ENCODE measurements at places on chromosomes 5 and 9.
A peak's percentile ranks its signal among the peaks of the same experiment; 100 is the strongest.

DNA sequence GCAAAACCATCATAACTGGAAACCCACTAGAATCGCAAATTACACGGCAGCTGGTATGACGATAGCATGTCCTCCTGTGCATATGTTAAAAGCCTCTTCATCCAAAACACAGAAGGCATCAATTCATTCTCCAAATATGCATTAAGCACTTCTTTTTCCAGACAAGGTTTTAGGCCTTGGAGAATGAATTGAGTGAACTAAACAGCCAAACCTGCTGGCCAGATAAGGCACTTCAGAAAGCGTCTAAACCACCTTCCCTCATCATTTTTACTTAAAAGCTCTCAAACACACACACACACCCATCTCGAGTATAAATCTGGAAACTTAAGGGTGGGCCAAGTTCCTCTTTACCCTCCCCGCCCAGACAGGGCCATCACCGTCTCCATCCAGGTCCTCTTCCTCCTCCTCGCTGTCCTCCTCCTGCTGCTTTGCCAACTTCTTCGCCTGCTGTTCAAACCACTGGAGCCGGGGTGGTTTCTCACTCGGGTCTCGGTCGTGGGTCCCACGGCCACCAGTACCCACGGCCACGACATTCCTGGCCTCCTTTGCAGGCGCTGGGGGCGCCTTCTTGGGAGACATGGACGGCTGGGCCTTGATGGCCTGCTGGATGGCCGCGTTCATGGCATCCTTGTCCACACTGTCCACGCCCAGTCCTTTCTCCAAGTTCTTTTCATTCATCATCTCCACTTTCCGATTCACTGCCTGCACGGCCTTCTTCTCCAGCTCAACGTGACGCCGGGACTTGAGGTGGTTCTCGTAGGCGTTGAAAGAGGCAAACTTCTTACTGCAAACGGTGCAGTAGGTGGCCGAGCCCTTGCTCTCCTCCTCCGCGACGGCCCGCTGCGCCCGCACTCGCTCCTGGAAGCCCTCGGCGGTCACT, 696 bp downstream of the ZNF622 start:
- peak; percentile 42 for DNase-seq

GRCh38 chr9:70123695-70124094, 80.0 kb downstream of the MAMDC2 start:
- no peak for DNase-seq

DNA sequence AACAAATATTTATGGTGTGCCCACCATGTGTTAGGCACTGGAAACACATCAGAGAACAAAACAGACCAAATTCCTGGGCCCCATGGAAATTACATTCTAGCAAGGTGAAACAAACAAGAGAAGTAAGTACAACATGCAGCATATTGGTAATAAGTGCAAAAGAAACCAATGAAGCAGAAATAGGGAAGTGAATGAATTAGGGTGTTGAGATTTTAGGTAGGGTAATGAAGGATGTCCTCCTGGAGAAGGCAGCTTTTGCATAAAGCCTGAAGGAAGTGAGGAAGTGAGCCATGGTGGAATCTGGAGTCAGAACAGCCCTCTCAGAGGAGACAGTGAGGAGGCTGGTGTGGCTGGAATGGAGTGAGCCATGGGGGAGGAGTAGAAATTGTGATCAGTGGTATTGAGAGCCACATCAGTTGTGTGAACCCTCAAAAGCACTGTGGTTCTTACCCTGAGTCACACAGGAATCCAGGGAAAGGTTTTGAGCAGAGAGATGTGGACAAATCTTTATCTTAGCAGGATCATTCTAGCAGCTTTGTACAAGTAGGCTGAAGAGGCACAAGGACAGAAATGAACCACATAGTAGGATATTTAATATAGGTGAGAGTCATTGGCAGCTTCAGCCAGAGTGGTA, 52.7 kb upstream of the ARL15 start:
- no peak for DNase-seq

- no peak for DNase-seq
Measured at GRCh38 chr5:177018341-177018740, 4.2 kb upstream of the ZNF346 start.

- DNase-seq, result no peak
Measured at GRCh38 chr5:134122530-134122929, 8.0 kb downstream of the TCF7 start.

- DNase-seq, result no peak
Measured at GRCh38 chr9:129323376-129323998, 145.4 kb upstream of the IER5L start.

- DNase-seq, result no peak
Measured at GRCh38 chr5:153558957-153559356, 68.5 kb downstream of the GRIA1 start.

DNA sequence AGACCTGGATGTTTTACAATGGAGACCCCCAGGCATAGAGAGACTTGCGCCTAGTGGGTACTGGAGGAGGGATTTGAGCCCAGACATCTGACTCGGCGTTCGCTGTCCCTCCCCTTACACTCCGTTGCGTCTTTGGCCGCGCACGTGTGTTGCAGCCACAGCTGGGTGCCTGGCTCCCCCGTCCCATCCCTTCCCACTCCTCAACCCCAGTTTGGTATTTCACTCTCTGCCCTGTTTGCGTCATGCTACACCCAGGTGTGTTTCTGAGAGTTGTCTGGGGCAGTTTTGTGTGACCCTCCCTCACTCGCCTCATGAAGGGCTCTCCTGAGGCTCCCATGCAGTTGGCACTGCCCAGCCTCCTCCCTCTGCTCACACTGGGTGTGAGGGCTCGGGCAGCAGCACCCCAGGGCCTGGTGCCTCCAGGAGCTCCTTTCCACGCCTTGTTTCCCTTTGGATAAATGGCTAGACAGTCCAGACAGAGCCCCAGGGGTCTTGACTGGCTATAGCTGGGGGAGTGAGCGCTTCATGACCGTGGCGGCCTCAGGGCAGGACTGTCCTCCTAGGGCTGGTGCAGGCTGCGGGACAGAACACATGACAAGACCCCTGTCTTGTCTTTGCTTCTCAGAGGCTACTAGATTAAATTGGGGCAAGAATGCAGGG, 13.6 kb downstream of the TCF7 start:
- DNase-seq, result no peak

DNA sequence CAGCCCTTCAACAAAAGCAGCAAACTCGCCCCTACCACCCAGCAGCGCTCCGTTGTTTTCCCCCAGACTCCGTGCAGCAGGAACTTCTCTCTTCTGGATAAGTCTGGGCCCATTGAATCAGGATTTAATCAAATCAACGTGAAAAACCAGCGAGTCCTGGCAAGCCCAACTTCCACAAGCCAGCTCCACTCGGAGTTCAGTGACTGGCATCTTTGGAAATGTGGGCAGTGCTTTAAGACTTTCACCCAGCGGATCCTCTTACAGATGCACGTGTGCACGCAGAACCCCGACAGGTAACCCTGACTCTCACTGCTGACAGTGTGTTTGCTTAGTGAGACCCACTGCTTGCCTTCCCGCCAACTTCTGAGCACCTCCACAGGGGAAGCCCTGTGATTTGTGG, 81.8 kb downstream of the PRDM6 start:
- no peak for DNase-seq

DNA sequence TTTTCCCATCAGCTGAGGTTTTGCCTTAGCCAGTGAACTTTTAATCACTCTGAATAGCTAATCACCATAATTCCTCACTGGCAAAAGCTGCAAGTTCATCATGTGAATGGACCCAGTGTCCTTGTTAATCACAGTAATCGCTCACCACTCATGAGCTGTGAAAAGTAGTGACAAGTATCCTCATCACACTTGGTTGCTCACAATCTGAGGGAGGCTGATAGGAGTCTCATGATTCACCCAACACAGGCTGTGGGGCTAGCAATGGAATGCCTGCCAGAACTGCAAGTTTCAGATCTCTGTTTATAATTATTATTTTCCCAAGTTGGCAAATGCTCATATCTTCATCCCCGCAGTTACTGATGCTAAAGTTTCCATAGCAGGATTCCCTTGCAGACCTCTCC, 467.2 kb downstream of the KIF4B start:
- DNase-seq, result no peak

- DNase-seq, result no peak
Measured at GRCh38 chr9:92507496-92507895, 25.2 kb upstream of the ASPN start.

DNA sequence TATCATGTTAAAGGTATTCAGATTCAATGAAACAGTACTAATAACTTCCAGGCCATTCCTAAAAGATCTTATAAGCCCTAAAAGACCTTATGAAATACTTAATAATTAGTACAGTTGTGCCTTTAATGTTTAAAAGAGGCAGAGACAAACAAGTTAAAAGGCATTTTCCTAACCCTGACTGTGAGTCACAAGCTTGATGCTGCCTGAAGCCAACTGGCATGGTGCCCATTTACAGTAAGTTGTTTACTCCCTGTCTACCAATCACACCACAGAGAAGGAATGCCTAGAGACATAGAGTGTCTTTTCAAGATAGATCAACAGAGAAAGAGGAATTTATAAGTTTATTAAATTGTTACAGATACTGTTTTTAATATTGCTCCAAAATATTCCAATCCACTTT, 47.8 kb downstream of the NR3C1 start:
- no peak for DNase-seq

GRCh38 chr5:99763021-99763774, 772.0 kb upstream of the FAM174A start:
- DNase-seq, result peak; percentile 46

GRCh38 chr9:131051592-131052517, 42.9 kb downstream of the LAMC3 start:
- no peak for DNase-seq

- DNase-seq, result no peak
Measured at GRCh38 chr5:129356846-129357245, 103.3 kb upstream of the ADAMTS19 start.

DNA sequence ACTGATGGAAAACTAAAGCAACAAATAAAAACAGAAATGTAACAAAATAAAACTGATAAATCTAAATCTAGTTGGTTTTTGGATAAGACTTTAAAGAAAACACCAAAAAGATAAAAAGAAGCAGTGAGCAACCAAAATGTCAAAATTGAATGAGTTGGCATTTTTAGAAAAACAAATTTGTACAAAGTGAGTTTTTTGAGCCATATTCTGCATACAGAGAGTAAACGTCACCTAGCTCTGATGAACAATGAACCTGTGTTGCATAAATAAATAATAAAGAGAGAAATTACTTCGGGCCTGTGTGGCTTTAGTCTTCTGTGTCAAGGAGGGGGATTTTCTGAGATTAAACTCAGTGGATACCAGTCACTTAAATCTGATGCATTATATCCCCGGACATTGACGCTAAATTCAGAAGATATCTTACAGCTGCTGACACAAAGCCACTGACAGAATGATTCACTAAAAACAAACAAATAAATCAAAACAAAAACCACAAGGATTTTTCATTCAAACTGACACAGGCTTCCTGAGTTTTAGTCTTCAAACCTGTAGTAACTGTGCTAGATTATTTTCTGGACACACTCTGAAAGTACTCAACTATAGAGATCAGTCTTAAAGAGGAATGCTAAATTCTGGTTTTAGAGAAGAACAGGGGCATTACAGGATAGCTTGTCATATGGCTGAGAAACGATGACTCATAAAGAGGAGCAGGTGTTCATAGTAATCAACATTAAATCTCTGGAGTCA, 403.5 kb upstream of the ST8SIA4 start:
- DNase-seq, result no peak

DNA sequence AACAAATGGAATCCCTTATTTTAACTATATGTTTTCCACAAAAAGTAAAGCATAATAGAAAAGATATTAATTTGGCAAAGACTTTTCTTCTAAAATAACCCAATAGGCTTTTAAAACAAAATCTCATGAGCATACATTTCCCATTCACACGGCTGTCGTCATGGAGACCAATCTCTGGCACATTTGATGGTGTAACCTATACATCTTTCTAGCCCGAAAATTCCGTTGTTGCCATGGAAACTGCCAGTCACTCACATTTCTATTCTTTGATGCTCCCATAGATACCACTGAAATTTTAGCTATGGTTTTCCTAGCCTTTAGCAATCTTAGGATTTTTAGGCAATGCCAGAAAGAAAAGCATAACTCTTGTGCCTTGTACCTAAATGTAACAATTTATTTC, 262.9 kb upstream of the TRPM3 start:
- DNase-seq, result no peak

- no peak for DNase-seq
Measured at GRCh38 chr5:38938424-38938823, 92.6 kb downstream of the OSMR start.

- DNase-seq, result no peak
Measured at GRCh38 chr5:173234129-173234790, 746 bp downstream of the NKX2-5 start.

DNA sequence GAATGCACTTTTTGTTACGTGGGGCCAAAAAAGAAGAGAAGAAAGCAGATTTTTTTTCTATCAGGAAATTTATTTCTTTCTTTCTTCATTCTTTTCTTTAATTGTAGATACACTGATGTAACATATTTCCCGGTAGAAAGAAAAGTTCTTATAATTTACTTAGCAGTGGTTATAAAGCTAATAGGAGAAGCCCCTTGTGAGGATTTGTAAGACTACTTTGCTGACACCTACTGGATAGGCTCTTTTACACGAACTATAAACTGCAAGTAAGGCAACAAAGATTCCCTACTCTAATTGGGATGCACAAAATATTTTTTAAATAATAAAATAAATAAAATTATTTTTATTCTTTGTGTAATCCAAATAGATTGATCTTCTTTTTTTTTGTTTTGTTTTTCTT, 284.4 kb downstream of the DNAH5 start:
- DNase-seq, result no peak

- no peak for DNase-seq
Measured at GRCh38 chr5:150119421-150120061, 33.2 kb upstream of the CSF1R start.

DNA sequence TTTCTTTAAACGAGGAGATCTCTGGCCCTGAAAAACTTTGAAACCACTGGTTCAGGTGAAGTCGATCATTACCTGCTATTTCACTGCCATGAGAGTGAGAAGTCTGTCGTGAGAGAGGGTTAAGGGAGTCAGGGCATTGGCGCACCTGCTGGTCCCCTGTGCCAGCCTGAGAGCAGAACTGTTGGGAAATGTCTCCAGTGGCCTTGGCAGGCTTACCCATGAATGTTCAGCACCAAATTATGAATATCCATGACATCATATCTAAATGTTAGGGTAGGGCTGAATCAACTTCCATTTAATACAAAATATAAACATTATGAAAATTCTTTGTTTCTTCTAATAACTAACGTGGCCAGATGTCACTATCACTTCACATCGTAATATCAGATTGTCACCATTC, 379.3 kb downstream of the KDM4C start:
- no peak for DNase-seq

- no peak for DNase-seq
Measured at GRCh38 chr9:86659413-86660046, 287.8 kb downstream of the GAS1 start.

DNA sequence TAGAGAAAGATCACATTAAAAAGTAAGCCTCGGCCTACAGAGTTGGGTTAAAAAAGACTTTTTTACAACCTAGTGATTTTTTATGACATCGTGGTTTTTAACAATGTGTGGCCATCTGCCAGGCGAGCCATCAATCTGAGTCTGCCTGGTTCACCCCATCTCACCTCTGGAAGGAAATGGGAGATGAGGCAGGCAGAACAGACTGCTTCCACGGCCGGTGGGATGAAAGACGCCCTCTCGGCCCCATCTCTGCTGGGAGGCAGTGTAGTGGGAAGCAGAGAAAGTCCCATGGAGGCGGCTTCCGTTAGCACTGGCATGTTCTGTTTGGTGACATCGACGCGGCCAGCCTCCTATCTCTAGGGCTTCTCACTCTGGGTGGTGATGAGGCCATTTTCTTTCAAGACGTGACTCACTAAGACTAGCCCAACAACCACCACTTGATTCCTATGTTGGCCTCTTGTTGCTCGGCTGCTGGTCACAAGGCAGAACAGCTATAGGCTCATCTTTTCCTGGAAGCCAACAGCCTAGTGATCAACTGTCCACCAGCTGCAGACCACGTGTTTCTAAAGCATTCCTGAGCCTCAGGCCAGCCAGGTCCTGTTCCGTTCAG, 132.4 kb upstream of the OTULINL start:
- DNase-seq, result no peak
